Activated T-helper 2 cell treated with anti-CD3 and anti-CD28 coated beads, Interferon-gamma antibody, Interleukin-2, Interleukin-4, amounts not matched to agents 10 μg/mL and 5 μg/mL and 100 μg/mL, durations not matched to agents 14 hours and 24 hours and 36 hours (primary cell): ENCODE measurements at places on chromosomes 7 and 10.
A peak's percentile ranks its signal among the peaks of the same experiment; 100 is the strongest.

GRCh38 chr10:5512881-5513612 is 11.7 kb upstream of the CALML3 start:
- H3K4me3 ChIP-seq, result no peak overlapping the region
- peaks cover 28% of the 10 kb centered on the region for H3K27me3 ChIP-seq
- no peak overlapping the region for H3K27ac ChIP-seq

DNA sequence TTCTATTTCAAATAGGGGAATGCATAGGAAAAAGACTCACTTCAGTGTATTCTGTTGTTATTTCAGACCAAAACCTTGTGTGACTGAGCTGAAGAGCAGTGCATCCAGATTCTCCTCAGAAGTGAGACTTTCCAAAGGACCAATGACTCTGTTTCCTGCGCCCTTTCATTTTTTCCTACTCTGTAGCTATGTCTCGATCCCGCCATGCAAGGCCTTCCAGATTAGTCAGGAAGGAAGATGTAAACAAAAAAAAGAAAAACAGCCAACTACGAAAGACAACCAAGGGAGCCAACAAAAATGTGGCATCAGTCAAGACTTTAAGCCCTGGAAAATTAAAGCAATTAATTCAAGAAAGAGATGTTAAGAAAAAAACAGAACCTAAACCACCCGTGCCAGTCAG is 12.0 kb downstream of the TET1 start:
- peaks cover 1% of the 10 kb centered on the region for H3K4me1 ChIP-seq
- H3K27ac ChIP-seq, result no peak overlapping the region
- H3K4me3 ChIP-seq, result no peak overlapping the region
- no peak for DNase-seq

DNA sequence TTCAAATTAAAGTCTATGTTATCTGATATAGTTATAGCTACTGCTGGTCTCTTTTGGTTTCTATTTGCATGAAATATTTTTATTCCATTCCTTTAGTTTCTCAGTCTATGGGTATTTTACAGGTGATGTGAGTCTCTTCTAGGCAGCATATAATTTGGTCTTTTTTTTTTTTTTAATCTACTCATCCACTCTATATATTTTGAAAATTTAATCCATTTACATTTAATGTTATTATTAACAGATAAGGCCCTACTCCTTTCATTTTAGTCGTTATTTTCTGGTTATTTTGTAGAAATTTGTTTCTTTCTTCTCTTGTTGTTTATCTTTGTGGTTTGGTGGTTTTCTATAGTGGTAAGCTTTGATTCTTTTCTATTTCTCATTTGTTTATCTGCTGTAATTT is 58.8 kb downstream of the MALRD1 start:
- no peak overlapping the region for H3K4me3 ChIP-seq
- no peak for DNase-seq
- no peaks in the 10 kb centered on the region for H3K27me3 ChIP-seq
- H3K4me1 ChIP-seq, result no peaks in the 10 kb centered on the region
- H3K27ac ChIP-seq, result no peak overlapping the region
- H3K36me3 ChIP-seq, result no peaks in the 10 kb centered on the region

DNA sequence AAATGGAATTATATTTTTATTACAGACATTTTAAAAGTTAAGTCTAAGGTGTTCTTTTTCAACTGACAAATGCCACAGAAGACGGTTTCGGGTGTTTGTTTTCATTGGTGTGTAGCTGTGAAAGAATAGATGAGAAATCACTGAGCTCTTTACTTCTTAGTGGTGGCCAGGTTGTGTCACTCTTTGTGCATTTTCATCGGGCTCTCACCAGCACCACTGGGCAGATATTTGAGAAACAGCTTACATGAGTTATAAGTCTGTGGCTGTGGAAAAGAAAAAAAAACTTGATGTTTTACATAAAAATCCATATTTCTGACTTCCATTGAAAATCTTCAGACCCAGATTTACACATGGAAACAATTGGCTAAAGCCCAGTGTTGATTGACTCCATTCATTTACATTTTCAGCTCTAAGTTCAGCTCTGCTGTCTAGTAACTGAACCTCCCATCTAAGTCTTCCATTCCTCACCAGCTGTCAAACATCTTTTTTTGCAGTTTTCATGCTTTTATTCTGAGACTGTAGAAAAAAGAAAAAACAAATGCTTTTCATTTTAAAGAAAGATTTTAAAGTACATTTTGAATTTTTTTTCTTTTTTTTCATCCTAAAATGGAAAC is 22.3 kb downstream of the CABCOCO1 start:
- DNase-seq, result no peak
- H3K27ac ChIP-seq, result no peak overlapping the region
- H3K36me3 ChIP-seq, result no peaks in the 10 kb centered on the region
- no peaks in the 10 kb centered on the region for H3K27me3 ChIP-seq

DNA sequence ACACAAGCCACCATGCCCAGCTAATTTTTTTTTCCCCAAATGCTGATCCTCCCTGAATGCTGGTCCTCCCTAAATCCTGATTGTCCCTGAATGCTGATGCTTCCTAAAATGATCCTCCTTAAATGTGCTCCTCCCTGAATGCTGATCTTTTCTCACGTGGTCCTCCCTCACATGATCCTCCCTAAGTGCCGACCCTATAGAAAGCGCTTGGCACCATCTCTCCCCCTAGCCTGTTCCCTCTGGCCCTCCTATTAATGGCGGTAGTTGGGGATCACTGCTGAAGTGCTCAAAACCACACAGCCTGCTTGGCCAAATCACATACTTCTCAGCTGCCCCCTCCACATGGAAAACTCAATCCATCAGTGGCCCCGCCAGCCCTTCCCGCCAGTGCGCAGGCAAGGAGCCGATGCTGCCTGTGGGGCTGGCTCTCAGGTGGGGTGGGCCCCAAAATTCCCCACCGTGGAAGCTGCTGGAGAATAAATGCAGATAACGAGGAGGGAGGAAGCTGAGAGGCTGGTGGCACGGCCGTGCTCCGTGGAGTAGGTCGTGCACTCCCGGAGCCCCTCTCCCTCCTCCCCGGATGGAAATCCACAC is 42.9 kb downstream of the COL26A1 start:
- peaks cover 11% of the 10 kb centered on the region for H3K27me3 ChIP-seq
- H3K4me3 ChIP-seq, result no peak overlapping the region
- no peak overlapping the region for H3K27ac ChIP-seq
- H3K36me3 ChIP-seq, result no peaks in the 10 kb centered on the region
- H3K4me1 ChIP-seq, result no peaks in the 10 kb centered on the region
- no peak for DNase-seq

DNA sequence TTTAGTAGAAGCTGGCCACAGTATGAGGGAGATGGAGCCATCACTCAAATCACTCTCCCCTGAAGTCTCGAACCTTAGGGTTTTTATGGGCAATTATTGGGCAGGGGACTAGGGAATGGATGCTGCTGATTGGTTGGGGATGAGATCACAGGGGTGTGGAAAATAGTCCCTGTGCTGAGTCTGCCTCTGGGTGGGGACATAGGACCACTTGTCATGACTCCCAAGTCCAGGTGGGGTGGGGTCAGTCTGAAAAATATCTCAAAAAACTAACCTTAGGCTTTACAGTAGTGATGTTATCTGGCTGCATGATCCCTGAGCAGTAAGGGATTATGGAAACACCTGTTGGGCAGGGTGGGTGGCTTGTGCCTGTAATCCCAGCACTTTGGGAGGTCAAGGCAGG is 98.6 kb downstream of the XRCC2 start:
- no peaks in the 10 kb centered on the region for H3K27me3 ChIP-seq
- DNase-seq, result no peak
- no peaks in the 10 kb centered on the region for H3K36me3 ChIP-seq
- no peak overlapping the region for H3K27ac ChIP-seq
- no peaks in the 10 kb centered on the region for H3K4me1 ChIP-seq

DNA sequence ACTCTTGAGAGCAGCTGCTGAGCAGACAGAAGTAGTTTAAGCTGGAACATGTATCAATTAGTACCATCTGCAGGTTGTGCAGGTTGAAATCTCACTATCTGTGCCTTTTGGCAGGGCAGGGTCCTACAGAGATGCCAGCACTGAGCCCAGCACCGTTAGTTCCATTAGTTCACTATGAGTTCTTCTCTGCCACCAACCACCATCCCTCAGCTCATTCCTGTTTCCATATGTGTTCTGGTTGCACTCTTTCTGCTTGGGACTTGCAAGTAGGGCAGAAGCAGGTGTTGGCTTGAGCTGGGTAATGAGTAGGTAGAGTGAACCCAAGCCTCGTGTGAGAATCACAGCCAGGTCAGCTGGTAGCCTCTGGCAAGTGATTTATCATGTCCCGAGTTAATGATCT is 2.8 kb downstream of the SMO start:
- peaks cover 2% of the 10 kb centered on the region for H3K4me1 ChIP-seq
- H3K4me3 ChIP-seq, result no peak overlapping the region
- DNase-seq, result no peak
- H3K36me3 ChIP-seq, result no peaks in the 10 kb centered on the region
- no peak overlapping the region for H3K27ac ChIP-seq
- H3K27me3 ChIP-seq, result peaks cover 52% of the 10 kb centered on the region

DNA sequence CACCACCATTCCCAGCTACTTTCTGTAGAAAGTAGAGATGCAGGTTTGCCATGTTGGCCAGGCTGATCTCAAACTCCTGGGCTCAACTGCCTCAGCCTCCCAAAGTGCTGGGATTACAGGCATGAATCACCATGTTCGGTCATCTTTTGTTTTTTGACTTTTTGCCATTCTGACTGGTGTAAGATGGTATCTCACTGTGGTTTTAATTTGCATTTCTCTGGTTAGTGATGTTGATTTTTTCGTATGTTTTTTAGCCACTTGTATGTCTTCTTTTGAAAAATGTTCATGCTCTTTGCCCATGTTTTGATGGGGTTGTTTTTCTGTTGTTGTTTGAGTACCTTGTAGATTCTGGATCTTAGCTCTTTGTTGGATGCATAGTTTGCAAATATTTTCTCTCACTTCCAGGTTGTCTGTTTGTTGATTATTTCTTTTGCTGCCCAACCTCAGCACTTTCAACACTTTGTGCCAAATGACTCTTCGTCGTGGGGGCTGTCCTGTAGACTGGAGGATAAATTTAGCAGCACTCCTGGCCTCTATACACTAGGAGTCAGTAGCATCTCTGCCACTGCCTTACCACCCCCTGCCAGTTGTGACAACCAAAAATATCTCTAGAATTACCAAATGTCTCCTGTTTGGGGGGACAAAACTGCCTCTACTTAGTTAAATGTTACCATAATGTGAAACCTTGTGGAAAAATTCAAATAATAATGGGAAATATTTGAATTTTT is 6.5 kb upstream of the CPED1 start:
- DNase-seq, result no peak
- peak overlapping the region; percentile 86 for H3K27ac ChIP-seq
- peaks cover 4% of the 10 kb centered on the region for H3K36me3 ChIP-seq
- H3K4me3 ChIP-seq, result no peak overlapping the region

- H3K27me3 ChIP-seq, result peaks cover 7% of the 10 kb centered on the region
- no peaks in the 10 kb centered on the region for H3K4me1 ChIP-seq
Observed at GRCh38 chr7:91287371-91288084, 23.3 kb downstream of the FZD1 start.

DNA sequence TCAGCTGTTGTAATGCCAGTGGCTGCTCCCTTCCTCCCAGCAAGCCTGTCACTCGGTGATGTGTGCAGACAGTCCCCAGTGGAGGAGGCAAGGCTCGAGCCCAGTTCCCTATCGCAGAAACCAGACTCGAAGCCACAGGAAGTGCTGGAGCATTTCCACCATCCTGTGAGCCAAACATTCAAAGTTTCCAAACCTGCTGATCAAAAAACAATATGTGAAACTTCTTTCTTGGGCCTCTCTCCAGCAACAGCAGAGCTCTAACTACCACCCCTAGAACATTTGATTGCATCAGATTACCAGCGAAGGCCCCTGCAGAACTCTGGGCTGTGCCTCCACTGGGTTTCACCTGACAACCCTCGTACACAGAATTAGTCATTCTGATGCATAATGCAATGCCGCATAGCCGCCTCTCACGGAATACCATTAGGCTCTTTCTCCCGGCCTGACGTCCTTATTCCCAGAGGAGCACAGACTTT is 94.0 kb downstream of the ELMO1 start:
- DNase-seq, result peak; percentile 40
- no peaks in the 10 kb centered on the region for H3K27me3 ChIP-seq
- H3K27ac ChIP-seq, result peak overlapping the region; percentile 97
- H3K36me3 ChIP-seq, result no peaks in the 10 kb centered on the region

GRCh38 chr10:17835688-17836087 is 26.5 kb downstream of the MRC1 start:
- no peaks in the 10 kb centered on the region for H3K4me1 ChIP-seq
- H3K36me3 ChIP-seq, result no peaks in the 10 kb centered on the region
- H3K27ac ChIP-seq, result no peak overlapping the region
- H3K4me3 ChIP-seq, result no peak overlapping the region
- no peak for DNase-seq

DNA sequence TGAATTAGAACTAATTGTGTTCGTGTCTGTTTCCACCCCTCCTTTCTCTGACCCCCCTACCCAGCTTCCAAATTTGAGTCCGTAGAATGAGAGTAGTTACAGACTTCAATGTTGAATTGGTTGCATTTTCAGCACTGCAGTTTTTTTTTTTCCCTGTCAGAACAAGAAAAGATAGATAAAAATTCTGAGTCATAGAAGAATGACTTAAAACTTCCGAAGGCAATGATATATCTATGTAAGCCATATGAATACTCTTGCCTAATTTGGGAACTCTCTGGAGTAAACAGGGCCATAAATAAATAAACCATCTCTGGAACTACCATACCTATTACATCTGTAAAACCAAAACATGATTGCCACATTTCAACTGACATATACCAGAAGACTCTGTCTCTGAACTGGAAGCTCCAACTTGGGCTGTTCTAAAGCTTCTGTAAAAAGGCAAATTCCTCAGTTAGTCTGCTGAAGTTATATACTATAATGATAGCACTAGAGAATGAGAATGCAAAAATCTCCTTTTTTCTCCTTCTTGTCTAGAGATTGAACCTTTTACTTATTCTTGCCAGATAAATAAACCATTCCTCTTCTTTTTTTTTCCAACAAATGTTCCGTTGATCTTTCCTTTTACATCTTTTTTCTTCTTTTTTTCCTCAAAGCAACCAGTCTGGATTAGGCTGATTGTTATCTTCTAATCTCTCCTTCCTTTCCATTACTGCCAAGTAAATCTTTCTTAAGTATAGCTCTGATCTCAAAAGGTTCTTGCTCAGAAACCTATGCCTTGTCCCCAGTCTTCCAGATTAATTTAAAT is 23.5 kb downstream of the VCL start:
- H3K36me3 ChIP-seq, result peaks cover 19% of the 10 kb centered on the region
- H3K4me3 ChIP-seq, result no peak overlapping the region
- H3K27me3 ChIP-seq, result no peaks in the 10 kb centered on the region
- peaks cover 24% of the 10 kb centered on the region for H3K4me1 ChIP-seq
